ENCODE measurements at places on chromosomes 13 and 19.

DNA sequence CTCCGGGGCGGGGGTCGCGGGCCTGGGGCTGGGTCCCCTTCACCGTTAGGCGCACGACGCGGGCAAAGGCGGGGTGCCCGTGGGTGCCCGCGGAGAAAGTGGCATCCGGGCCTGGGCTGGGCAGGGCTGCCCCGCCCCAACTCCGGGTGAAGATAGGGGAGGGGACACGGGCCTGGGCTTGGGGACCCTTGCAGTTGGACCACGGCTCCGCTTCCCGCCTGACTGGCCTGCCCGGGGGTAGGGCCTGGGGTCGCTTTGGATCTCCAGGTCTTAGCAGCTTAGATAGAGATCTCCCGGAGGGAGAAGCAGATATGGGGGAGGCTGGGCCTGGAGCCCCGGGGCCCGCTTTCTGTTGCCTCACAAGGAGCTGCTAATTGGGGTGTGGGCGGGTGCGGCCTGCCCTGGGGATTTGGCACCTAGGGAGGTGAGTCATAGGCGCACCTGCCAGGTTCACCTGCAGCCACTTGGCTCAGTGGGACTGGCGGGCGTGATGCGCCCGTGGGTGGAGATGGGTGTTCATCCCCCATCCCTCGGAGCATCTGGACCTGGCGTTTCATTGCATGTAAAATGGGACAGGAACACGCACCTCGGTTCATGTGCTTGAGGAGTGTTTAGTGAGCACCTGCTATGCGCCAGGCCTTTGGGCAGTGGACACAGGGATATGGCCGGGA, 585 bp downstream of the MAP1S start:
- DNase-seq = no peak

DNA sequence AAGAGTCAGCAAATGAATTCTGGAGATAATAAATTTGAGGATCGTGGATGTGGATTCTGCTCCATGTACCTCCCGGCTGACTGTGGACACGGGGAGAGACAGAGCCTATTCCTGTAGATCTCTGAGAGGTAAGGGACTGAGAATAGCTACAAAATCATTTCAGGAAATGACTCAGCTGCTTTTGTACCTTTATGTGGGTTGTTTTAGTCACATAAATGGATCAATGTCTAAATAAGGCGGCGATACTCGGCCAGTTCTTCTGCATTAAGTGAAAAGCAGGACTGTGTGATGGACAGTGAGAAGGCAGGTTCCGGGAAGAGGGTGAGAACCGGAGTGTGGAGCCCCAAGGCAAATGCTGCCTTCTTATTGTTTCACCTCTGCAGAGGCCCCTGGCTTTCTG, 128.1 kb downstream of the EFNB2 start:
- no peak for DNase-seq

GRCh38 chr13:114122591-114123211, 9.7 kb downstream of the RASA3 start:
- no peak for DNase-seq

DNA sequence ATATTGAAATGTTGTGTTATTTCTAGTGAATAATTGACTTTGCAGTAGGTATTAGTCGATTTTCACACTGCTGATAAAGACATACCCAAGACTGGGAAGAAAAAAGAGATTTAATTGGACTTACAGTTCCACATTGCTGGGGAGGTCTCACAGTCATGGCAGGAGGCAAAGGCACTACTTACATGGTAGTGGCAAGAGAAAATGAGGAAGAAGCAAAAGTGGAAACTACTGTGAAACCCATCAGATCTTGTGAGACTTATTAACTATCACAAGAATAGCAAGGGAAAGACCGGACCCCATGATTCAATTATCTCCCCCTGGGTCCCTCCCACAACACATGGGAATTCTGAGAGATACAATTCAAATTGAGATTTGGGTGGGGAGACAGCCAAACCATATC, 9.9 kb upstream of the C5AR2 start:
- DNase-seq = no peak

- no peak for DNase-seq
These were observed 38.3 kb upstream of the HMGB1 start for GRCh38 chr13:30504081-30504480.

DNA sequence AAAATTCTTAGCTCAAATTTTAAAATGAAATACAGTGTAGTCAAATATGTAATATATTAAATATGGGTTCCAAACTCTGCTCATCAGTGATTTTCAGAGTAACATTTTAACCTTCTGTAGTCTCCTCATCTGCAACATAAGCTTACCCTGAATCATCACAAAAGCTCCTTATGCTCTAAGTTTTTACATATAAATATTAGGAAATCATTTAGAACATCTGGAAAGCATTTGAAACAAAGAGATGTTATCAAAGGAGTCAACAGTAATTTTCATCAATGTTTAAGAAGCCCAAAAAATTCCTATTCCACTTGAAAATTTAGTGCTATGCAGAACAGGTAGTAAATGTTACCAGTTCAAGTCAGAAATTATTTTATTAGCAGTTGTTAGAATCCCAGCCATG, 224.7 kb downstream of the DCT start:
- DNase-seq = no peak

DNA sequence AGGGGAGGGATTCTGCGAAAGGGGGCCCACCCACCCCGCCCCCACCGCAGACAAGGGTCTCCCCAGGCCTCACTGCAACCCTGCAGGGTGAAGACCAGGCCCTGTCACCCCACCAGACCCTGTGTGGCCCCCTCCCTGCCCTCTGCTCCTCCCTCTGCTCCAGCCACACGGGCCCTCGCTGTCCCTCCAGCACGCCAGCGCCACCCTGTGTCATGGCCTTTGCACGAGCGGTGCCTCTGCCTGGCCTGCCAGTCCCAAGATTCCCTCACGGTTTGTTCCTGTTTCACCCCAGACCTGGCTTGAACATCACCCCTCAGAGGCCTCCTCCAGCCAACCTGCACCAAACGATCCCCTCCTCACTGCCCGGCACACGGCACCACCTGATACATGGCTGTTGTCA, 27.3 kb downstream of the PIP5K1C start:
- DNase-seq = no peak

DNA sequence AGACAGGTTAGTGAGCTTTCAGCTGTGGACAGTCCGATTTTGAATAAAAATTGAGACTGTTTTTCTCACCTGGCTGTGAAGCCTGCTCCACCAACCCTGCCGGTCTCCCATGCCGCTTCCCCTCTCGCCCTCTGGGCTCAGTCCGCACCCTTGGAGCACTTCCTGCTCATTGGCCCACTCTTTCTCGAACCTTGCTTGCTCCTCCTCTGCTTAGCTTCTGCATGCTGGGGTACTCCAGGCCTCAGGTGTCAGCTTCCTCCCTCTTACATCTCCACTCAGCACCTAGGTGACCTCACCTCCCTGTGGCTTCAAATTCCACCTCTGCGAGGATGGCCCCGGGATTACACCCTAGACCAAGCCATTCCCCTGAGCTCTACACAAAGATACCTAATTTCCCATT, 39.6 kb downstream of the C13orf42 start:
- DNase-seq = no peak

DNA sequence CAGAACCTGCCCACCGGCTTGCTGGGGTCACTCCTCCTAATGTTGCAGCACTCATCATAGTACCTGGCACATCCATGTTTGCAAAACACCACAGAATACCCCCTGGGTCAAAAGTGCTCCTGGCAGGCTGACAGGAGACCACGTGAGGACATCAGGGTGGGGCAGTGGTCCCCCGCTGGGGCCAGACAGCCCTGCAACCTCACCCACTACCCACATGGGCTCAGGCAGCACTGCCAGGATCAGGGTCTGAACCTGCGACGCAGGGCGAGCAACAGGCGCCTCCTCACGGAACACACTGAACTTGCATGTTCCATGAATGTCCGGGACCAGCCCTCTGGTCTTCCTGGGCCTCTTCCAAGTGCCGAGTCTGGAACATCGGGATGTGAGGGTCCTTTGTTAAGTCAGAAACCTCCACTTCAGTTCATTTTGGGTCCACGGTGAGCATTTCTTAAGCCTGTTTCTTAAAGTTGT, 1.4 kb upstream of the SLC7A9 start:
- DNase-seq = no peak

DNA sequence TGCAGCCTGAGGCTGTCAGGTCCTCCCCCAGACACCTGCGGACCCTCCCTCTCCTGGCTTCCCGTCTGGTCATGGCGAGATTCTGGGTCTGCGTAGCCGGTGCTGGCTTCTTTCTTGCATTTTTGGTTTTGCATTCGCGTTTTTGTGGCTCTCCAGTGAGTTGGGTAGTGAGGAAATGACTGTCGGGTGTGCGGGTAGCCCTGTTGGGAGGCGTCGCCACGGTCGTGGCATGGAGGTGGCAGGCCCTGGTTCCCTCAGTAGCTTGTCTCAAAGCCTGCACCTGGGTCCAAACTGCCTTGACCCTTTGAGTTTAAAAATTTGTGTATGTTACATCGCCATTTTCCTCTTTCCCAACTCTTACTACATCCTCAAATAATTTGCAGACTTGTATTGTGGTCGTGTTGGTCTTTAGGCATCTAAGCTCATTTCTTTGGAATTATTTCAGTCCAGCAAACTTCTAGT, 344 bp downstream of the NHLRC3 start:
- no peak for DNase-seq

GRCh38 chr13:75764251-75764925, 128.3 kb downstream of the LMO7 start:
- DNase-seq = no peak

Measured in SIG-M5 (cell line).